ENCODE measurements at places on chromosomes 12 and 14.

- no peak for DNase-seq
Observed at GRCh38 chr14:35535483-35536112, 1.6 kb downstream of the INSM2 start.

GRCh38 chr14:93543766-93544165 is 113.0 kb downstream of the UNC79 start:
- no peak for DNase-seq

- no peak for DNase-seq
Observed at GRCh38 chr12:68453876-68454275, 121.7 kb upstream of the MDM1 start.

GRCh38 chr14:31489691-31490090 is 1.9 kb upstream of the GPR33 start:
- DNase-seq = no peak

GRCh38 chr14:49634547-49635334 is at the start of gene DNAAF2:
DNAAF2 (minus strand) TSS chr14:49635244; CDS start chr14:49635149, 95 bp downstream.
- DNase-seq = peak; percentile 91

- DNase-seq = no peak
Observed at GRCh38 chr14:73477618-73478266, 13.0 kb upstream of the RIOX1 start.

DNA sequence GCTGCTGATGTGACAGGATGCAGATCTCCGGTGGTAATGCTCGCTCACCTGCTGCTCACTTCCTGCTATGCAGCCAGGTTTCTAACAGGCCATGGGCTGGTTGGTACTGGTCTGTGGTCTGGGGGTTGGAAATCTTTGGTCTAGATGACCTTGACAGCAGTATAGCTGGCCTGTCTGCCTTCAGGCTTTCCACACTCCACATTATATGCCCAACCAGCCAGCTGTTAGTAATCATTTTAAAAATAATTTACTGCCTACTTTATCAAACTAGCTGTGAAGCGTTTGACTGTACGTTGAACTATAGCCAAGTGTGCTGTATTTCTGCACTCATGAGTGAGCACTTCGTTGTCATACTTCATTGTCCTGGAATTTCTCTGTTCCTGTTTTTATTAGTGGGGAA is 424.0 kb upstream of the GARIN6 start:
- DNase-seq = no peak

DNA sequence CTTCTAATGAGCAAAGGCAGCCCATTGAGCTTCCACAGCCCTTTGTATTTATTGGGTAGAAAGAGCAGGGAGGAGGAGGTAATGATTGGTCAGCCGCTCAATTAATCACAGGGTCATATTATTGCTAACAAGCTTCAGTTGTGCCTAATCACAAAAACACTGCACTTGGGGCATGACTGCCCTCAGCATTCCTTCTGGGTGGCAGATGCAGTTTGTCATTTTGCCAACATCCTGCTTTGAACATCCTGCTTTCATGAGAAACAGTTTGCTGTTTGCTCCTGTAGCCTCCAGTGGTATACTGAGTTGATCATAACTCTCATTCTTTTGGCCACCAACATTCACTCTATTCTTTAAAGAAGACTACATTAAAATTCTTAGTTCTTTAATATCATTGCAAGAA is 462.9 kb upstream of the MIS18BP1 start:
- no peak for DNase-seq

- DNase-seq = no peak
Observed at GRCh38 chr12:19683178-19683927, 244.1 kb downstream of the AEBP2 start.

DNA sequence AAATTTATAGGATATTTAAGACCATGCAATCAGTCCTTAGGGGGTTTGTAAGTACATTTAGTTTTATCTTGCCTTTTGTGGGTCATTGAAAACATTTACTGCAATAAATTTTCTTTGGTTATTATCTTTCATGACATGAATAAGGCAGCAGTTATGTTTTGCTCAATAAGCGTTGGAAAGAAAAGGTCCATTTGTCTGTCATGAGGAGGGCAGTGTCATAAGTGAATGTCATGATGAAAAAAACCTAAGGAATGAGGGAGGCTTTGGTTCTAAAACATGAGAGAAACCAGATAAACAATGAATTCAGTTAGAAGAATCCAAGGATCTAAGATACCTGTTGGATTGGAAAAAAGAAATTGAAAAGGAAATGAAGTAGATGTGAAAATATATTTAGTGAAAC is 209.4 kb downstream of the NAV3 start:
- no peak for DNase-seq

- no peak for DNase-seq
Observed at GRCh38 chr12:103475073-103475472, 20.7 kb downstream of the C12orf42 start.

DNA sequence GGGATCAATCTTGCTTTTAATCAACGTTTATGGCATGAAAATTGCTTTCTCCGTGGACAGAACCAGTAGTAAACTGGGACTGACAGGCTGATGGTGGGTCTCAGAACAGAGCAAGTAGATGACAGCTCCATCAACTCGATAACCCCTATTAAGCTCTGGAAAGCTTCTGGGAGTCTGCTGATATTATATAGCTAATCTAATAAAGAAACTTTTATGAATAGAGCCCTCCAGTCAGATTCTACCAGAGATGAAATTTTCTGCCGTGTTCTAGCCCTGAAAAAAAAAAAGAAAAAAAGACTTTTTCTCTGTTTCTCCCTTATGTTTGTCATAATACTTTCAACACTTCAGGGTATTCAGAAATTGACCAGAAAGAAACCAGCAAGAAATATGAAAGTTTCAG is 171.6 kb downstream of the APAF1 start:
- DNase-seq = no peak

DNA sequence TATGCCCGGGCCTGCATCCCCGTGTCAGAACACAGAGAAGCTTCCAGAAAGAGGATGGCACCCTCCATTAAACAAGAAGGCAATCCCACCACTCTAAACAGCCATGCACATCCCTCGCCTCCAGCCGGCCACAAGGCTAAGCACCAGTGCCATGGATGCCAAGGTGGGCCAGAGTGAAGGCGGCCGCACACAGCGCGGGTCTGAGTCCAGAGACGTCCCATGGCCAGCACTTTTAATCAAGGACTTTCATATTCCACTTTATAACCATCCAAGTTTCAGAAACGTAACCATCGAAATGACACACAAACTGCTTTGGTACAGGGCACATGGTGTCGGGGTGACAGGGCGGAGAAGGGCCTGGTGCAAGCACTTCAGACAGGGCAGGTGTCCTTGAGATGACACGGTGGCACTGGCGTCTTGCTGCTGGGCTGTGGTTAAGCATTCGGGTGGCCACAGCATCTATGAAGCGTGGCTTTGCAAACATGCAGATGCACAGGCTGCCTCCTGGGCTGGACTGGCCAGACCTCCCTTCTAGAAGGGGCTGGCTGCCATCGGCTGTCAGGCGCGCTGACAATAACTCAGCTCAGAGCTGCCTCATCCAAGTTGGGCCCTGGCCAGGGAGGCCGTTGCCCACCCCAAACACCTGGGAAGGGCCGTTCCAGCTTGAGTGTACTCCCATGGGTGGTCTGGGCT is 117.2 kb downstream of the RFLNA start:
- DNase-seq = no peak

GRCh38 chr12:89878950-89879349 is 170.3 kb upstream of the ATP2B1 start:
- no peak for DNase-seq

- DNase-seq = no peak
Observed at GRCh38 chr12:67111182-67111581, 158.0 kb upstream of the CAND1 start.
